ENCODE measurements at places on chromosomes 2 and 18.

GRCh38 chr2:156489750-156490465, 53.7 kb downstream of the GPD2 start:
- no peak for DNase-seq

GRCh38 chr2:7693246-7694075, 776.2 kb downstream of the RNF144A start:
- DNase-seq: no peak

DNA sequence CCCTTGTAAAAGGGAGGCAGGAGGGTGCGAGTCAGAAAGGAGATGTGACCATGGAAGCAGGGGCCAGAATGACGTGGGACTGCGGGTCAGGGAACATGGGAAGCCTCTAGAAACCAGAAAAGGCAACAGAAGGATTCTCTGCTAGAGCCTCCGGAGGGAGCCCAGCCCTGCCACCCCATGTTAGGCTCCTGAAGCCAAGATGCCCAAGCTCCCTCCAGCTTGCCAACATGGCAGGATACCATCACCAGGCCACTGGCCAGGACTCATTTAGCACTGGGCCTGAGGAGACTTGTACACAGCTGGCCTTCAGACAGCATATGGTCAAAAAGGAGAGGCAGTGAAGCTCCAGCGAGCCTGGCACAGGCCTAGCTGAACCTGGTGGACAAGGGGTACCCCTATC, 5.6 kb downstream of the TMEM247 start:
- no peak for DNase-seq

DNA sequence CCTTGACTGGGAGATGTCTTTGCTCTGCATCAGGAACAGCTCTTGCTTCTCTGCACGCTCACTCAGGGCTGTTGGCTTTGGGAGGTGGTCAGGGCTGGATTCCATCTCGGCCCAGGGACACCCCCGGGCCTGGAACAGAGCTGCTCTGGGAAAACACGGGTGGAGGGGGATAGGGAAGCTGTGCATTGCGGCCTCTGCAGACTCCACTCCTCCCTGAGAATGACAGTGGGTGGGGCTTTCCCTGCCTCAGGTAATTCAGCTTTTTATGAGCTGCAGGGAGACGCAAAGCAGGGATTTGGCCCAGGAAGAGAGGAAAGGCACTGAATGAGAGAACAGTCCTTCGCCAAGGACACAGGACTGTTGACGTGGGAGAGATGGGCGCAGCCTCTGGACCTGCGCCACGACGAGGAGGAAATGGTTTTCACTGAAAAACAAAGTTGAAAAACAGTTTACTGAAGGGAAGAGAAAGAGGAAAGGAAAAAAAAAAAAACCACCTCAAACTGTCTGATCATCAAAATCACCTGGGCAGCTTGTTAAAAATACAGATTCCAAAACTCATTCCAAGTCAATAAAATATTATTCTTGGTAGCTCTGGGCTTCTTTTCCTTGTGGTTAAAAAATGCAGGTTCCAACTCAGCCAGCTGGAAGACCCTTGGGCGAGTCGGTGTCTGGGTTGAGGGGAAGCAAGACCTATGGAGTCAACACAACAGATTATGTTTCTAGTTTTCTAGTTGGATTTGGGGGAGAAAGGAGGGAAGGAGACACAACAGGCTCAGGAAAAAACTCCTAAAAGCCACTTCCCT, 194.0 kb downstream of the ZFP36L2 start:
- DNase-seq: no peak

DNA sequence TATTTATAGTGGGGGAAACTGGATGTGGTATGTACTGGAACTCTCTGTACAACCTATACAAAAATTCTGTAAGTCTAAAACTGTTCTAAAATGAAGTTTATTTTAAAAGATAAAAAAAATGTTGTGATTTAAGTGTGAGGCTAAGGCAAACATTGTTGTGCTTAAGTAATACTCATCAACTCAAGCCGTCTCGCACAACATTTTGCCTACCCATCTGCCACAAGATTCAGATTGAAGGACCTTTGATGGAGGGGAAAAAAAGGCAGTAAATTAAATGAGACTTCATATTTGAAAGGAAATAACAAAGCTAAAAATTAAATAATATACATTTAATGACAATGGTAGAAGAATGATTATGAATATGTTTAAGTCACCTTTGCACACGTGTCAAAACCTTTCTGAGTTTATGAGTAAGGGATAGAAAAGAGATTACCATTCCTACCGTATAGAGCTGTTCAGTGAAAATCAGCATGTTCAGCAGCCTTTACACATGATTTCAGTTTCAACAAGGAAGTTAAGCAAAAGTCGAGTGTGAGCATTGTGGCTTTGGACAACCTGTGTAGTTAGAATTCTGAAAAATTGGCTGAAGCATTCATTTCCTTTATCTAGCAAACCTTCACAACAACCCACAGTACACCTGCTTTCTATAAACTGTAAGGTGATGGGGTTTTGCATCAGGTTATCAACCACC, 499.3 kb downstream of the IRS1 start:
- no peak for DNase-seq

- DNase-seq: no peak
These were observed 21.9 kb upstream of the MGAT5 start for GRCh38 chr2:134231965-134232340.

- no peak for DNase-seq
These were observed 124.0 kb downstream of the GAREM1 start for GRCh38 chr18:32346671-32347070.

GRCh38 chr2:187093771-187094412, 244.9 kb upstream of the ZSWIM2 start:
- DNase-seq: no peak

GRCh38 chr2:28430377-28430765, 37.7 kb downstream of the FOSL2 start:
- DNase-seq: no peak

Measured in stimulated activated CD4-positive, alpha-beta T cell treated with anti-CD3 and anti-CD28 coated beads, Interleukin-15, amount 100 ng/mL, for 1 hour (primary cell).